8988T (cell line): ENCODE measurements at places on chromosomes 11 and 22.

DNA sequence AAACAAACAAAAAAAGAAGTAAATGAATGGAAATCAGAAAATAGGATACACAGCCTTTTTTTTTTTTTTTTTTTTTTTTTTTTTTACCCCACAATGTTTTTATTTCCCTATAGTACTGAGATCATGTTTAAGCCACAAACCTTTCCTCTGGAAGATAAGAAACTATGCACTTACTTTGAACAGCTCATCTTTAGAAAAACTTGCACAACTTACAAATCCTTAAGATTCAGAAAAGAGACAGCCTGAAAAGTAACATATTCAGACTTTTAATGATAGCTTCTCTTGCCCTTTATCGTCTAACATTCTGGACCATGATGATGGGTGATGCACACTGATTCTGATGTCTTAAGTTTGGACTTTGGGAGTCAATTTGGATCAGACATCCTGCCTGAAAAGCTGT is 80.3 kb downstream of the TNRC6B start:
- no peak for DNase-seq

- no peak for DNase-seq
Observed at GRCh38 chr22:24159650-24160049, 21.6 kb upstream of the SUSD2 start.

DNA sequence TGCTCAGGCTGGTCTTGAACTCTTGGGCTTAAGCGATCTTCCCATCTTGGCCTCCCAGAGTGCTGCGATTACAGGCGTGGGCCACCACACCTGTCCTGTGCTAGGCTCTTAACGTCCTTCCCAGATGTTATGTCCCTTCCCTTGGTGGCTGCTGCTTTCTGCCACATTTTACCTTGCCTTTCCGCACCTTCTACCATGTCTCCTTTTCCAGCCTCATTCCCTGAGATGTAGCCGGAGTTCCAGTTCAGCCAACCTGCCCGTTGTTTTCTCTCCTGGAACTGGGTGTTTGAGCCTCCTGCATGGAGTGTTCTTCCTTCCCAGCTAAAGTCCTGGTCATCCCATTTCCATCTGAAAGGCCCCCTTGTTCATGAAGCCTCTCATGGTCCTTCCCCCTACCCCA is 95.3 kb downstream of the PTPRJ start:
- no peak for DNase-seq

DNA sequence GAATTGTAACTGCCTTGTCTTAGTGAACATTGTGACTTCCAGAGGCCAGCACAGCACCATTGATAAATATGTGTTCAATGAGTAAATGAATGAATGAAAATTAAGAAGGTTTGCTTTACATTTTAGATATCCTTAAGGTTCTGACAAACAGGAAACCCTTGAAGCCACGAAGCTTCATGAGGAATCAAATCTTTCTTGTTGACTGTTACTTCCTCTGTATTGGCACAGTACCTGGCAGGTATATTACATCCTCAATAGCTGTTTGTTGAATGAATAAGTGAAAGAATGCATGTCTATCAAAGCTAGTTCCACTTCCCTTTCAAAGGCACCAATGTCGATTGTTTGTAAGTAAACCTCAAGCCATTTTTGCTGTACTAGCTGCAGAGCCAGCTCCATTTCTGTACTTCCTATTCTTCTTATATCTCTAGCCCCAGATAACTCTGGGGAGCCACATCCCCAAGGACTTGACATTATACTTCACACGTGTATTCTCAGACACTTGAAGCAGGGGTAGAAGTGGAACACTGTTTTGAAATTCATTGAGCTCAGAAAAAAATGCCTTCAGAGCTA is 140.3 kb upstream of the RAG2 start:
- no peak for DNase-seq

DNA sequence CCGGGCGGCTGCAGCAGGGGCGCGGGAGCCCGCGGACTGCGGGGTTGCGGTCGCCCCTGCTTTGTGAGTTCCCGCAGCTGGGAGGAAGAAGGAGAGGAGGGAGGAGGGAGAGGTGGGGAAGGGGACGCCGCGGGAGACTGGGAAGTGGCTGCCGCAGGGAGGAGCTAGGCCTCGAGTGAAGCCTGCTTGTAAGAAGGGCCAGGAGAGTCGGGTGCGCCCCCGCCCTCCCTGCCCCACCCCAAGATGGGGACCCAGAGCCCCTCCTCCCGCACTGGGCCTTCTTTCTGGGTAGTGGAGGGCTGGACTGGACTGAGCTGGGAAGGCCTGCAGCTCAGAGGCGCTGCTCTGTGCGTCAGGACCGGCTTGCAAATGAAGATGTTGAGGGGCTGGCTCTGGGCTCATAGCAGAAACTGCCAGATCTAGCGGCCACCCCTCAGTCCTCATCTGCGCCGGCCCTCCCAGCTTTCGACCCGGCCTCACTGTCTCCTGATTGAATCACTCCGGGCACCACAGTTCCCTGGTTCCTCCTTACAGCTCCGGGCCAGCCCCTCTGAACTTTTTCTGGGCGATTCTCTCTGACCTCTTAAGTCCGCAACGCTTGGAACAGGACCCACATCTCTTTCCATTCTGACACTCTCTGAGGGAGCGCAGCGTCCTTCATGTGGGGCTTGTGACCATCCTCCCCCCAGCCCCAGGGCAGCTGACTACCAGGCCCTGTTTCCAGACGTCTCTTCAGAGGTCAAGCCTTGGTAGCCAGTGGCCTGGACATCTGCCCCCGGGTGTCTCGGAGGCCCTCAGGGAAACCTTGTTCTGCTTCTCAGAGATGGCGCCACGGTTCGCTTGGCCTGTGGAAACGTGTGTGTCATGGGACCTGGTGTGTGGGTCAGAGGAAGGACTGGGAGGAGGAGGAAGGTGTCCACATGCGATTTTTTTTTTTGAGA is 21.9 kb downstream of the SERPINH1 start:
- peak; percentile 61 for DNase-seq

DNA sequence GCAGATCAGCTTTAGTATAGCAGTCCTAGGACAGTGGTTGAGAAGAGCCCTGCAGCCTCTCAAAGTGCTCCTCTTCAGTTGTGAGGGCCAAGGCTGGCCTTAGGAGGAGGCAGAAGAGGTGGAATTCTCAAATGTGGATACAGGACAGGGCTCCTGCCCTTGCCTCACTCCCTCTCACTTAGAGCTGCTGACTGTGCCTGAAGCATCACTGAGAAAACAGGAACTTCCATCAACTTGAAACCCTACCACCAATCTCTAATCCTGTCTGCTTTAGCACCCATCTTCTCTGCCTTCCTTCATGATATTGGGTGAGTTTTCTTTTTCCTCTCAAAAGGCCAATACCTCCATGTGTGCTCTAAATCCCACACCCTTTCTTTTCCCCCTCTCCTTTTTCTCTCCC is 14.4 kb upstream of the UCP3 start:
- no peak for DNase-seq

DNA sequence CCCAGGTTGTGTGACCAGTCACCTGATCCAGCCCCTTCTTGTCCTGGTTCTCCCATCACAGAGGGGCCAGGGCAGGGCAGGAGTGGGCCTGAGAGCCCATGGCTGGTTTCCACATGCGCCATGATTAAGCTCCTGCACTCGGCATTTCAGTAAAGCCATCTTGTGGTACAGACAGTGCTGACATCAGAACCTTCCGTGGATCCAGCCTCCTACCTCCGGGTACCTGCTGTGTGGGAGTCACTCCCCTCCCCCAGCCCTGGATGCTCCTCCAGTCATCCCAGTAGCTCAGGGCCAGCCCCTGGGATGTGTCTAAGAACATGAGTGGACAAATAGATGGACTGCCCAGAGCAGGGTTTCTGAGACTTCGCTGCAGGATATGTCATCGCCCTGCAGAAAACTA is 22.1 kb upstream of the MGAT3 start:
- DNase-seq, result no peak

- DNase-seq, result no peak
Observed at GRCh38 chr11:2459016-2459725, 14.4 kb downstream of the KCNQ1 start.

- no peak for DNase-seq
Observed at GRCh38 chr11:114083391-114084252, 24.1 kb downstream of the ZBTB16 start.

DNA sequence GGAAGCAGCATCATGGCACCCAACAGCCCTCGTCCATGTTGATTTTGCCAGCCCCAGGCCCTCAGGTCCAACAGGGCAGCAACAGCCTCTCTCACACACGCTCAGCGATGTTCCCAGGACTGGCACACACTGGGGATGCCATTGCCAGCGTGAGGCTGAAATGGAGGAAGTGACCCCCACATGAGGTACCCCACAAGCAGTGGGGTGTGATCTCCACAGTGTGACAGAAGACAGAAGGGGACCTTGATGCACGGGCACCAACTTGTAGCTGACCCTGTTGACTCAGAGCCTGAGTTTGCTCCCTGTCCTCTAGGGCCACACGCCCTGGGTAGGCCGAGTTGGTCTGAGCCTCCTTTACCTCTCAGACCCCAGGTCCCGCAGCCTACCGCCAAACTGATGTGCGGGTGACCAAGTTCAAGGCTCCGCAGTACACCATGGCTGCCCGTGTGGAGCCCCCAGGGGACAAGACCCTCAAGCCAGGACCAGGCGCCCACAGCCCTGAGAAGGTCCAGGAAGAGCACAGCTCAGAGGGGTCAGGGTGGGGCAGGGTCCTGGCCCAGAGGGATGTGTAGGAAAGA is 6.2 kb downstream of the SCGB1C1 start:
- no peak for DNase-seq

DNA sequence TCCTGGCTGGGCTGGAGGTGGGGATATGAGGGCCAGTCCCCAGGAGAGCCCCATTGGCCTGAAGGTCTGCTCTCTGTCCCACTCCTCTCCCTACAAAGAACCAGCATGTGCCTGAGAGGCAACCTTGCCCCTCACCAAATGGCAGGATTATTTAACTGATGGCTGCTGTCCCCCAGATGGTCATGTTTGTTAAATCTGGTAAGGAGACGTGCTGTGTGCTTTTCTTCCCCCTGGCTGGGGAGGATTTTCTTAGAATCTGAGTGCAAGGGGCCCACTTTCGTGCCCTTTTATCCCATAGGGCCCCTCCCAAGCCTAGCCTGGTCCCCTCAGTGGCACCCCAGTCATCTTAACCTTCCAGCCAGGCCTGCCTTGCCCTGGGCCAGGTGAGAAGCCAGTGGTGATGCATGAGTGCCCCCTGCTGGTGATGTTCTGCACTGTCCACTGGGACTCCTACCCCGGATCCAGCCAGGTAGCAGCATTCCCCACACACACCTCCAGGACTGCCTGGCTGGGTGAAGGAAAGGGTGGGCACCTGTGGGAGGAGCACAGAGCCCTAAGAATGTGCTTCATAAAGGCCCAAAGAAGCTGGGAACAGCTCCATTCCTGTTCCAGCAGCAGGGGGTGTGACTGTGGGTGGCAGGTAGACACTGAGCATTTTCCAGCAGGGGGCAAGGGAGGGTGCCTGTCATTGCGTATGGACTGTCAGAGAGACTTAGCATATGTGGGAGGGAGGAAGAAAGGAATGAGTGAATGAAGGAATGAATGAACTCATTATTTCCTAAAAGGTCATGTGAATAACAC is 28.9 kb downstream of the MFNG start:
- peak; percentile 61 for DNase-seq

- DNase-seq, result no peak
Observed at GRCh38 chr11:1967641-1968225, 20.6 kb downstream of the MRPL23 start.

- DNase-seq, result no peak
Observed at GRCh38 chr11:34558673-34559072, 45.1 kb upstream of the ELF5 start.

DNA sequence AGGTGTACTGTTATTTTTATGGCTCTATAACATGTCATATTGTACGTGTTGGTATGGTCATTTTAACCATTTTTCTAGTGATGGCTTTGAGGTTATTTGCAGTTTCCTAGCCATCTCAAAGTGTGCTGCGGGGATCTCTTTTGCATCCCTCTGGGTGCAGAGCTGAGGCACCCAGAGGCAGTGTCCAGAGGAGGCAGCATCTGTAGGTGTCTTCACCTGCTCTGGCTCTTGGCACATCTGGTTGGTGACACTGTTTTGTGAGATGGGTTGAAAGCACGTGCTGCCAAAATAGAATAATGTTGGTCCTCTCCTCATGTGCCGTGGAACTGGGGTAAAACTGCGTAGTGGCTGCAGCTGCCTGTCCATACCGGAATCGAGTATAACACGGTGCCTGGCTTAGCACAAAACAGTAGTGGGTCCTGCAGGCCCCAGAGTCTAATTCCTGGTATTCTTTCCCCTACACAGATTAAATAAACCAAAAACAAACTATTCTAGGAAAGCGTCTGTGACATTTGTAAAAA is 12.9 kb downstream of the NEAT1 start:
- DNase-seq, result no peak

- no peak for DNase-seq
Observed at GRCh38 chr11:83819931-83820549, 533.9 kb upstream of the CCDC90B start.

DNA sequence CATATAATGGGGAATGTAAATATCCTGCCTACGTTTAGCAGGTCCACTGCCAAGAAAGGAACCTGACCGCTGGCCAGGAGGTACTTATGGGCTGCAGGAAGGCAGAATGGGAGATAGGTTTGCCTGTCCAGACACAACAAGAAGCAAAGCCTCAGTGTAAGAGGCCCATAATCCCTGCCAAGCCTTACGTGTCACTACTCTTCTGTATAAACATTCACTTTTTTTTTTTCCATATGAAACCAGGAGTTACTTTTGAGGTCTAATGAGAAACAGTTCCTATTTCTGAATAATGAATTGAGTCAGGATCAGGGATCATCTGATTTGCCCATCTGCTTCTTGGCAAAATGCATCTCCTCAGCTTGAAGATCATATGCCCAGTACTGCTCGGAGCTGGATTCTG is 230.2 kb downstream of the NTM start:
- DNase-seq, result no peak

DNA sequence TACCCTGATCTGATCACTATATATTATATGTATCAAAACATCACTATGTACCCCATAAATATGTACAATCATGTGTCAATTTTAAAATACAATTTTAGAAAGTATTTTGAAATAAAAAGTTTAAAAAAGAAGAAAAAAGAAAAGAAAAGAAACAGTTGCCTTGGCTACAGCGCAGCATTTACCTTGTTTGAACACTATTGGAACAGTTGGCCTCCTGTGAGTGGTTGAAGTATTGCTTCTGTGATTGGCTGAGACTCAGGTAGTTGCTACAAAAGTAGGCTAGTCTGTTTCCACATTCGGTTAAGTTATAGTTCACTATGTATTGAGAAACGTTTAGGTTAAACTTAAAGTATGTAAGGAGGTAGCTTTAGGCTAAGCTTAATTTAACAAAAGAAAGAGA is 7.9 kb upstream of the DTX4 start:
- no peak for DNase-seq

- DNase-seq, result no peak
Observed at GRCh38 chr11:12719221-12719620, 45.0 kb downstream of the TEAD1 start.

- no peak for DNase-seq
Observed at GRCh38 chr11:104918113-104918824, 20.0 kb upstream of the CASP12 start.

DNA sequence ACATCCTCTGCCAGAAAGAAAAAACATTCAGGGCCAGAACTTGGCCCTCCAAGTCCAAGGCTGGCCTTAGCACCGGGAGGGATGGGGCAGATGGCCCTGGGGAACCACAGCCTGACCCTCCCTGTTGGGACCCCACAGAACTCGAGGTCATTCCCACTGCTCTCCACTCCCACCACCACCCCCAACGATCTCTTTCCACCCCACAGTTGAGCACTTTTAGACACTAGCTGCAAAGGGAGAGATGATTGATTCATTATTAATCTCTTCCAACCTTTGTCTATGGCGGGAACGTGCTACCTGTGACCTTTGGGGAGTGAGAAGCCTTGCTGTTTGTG is 869.7 kb downstream of the BRD1 start:
- no peak for DNase-seq
